ENCODE measurements at places on chromosomes 1 and 21.

DNA sequence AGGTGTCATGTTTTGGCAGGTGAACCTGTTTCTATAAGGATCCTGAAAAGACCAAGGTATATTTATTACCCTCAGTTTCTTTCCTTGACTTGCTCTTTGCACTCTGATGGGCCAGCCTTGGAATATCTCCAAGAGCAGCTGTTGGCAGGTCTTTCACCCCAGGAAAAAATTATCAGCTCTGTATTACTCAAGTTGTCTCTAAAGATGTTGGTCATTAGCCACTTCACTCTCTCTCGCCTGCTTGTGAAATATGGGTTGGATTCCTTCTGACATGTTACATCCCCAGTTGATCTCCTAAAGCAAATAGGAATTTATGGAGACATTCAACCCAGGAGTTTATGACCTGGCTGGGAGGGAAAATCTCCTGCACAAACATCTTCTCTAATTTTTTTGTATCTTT is 85.9 kb downstream of the KCNJ15 start:
- no peak for DNase-seq

DNA sequence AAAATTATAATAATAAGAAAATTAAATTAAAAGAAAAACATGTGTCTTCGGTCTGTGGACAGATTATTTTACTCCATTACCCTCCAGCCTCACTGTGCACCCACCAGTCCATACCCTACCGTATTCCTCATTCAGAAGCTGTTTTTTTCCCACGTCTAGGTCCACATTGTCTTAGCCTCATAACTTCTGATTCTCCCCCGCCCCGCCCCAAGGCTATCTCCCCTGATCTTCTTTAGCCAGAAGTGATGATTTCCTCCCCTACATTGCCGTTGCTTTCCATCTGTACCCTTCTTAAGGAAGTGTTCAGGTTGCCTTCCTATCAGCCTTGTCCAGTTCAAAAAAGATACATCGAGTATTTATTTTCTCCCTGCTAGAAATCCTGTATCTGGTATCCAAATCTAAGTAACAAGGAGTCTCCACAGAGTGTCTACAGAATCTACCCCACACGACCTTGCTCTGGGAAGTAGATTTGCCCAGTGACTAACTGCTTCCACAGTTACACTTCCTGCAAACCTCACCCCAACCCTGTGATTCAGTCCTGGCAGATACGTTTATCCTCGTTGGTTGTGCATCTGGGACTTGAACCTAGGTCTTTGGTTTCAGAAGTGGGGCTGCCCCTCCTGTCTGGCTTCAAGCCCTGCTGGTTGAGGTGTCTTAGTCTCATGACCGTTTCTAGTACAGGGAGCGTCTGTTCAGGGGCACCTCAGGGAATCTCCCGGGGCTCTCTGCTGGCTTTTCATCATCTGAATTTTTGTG is 470.2 kb downstream of the CAMTA1 start:
- DNase-seq = no peak

DNA sequence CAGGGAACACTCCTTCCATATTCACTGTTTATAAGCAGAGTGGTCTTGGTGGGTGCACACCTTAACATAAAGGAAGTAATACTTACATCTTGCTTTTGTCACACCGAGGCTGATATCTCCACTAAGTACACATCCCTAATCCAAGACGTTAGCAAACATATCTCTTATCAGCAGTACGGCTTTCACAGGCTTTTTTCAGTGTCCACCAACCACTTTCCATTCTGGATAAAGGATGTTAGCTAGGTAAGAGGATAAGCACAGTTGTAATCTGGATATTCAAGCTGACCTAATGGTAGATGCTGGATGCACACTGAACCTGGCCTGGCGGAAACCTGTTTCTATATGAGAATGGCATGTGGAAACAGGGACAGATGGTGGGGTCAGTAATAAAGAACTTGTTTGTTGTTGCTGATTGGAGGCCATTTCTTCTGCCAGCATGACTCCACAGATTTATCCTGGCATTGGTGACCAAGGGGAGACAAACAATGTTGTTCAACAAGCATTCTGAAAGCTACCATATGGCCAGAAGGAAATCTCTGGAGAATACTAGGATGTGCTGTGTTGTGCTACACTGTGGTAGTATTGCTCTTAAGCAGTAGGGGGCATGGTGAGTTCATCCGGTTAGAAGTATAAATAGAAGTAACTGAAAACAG is 416.4 kb downstream of the PTBP2 start:
- DNase-seq = no peak

DNA sequence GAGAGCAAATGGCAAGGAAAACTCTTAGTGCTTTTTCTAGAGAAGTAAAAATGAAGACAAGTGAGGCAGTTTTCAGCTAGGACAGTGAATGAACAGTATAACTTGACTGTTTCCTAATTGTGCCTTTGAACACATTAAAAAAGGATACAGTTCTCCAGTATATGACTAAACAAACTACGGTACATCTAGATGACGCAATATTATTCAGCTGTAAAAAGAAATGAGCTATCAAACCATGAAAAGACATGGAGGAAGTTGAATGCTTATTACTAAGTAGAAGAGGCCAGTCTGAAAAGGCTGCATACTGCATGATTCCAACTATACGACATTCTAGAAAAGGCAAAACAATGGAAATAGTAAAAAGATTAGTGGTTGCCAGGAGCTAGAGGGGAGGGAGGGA is 206.3 kb downstream of the SIPA1L2 start:
- DNase-seq = no peak

DNA sequence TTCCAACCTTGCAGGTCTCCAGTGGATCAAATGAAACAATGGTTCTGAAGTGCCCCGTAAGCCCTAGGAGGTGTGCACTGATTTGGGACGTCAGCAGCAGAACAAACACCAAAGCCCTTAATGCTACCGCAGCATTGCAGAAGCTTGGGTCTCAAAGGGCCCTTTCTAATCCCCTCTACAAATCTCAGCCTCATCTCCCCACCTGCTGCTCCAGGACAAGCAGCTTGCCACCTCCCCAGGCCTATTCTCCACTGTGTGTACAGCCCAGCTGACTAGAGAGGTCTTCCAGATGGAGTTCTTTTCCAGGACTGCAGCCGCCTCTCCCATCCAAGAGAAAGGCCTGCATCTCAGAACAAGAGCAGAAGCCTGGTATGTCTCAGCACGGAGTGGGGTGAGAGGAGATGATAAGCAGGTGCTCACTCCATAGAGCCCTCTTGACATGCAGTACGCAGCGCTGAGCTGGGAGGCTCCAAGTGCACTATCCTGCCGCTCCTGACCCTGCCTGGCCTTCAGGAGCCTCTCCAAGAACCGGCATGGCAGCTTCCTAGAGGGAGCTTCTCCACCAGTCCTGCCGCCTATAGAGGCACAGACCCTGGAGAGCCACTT is 46.3 kb downstream of the MRPL37 start:
- no peak for DNase-seq

- no peak for DNase-seq
Measured at GRCh38 chr1:184791550-184791900, 36.9 kb upstream of the EDEM3 start.

DNA sequence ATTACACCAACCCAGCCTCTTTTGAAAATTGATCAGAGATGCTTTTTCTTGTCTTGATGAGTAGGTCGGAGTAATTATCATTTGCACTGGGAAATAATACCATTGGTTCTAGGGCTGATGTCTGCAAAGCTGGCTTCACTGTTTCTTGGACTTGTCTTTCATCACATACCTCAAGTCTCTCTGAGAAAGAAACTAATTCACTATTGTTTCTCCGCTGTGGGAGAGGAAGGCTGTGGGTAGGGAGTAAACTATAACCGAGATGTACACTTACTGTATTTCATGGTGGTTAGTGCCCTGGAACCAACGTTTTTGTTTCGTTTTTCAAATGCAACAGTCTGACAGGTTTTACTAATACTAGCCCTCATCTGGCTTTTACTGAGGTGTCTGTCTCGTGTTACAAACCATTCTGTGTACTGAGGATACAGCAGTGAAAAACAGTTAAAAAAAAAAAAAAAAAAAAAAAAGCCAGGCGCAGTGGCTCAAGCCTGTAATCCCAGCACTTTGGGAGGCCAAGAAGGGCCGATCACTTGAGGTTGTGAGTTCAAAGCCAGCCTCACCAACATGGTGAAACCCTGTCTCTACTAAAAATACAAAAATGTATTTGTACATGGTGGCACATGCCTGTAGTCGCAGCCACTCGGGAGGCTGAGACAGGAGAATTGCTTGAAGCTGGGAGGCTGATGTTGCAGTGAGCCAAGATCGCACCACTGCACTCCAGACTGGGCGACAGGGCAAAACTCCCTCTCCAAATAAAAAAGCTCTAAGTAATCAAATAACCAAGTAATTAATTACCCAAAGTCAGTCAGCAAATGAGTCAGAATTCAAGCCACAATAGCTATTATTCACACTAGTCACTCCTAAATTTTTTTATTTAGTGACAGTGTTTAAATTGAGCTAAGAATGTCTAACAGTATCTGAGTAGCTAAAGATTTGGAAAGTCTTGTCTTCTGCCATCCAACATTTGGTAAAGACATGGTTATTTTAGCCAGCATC is 23.3 kb downstream of the TOMM20 start:
- no peak for DNase-seq

DNA sequence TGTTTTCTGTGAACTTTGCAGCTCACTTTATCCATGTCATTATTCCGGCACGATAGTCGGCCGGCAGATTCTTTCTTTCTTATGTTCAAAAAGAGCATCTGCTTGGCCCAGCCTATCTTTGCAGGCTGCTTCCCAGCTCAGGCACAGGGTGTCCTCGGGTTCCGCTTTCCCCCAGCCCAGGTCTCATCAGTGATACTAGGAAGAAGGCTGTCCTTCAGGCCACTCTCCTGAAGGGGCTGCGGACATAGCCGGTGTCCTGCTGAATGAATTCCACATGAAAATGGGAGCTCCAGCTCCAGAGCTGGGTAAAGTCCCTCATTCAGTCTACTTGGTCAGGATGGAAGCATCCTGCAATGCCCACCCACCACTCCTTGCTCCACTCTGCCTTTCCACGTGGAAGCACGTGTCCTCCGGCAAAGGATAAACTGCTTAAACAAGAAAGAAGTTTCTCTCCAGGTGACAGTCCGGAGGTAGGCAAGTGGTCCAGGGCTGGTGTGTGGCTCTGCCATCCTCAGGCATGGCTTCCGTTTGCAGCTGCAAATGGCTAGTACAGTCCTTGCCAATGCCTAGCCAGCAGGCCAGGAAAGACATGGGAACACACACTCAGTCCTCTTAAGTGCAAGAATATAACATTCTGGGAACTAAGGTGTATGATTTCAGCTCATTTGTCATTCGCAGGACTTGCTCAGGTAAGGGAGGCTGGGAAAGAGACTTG is 161.0 kb downstream of the TRIM33 start:
- no peak for DNase-seq

GRCh38 chr1:18187054-18187453 is 79.5 kb downstream of the IGSF21 start:
- DNase-seq = no peak

GRCh38 chr1:32219022-32219421 is 3.1 kb downstream of the TMEM234 start:
- no peak for DNase-seq

- no peak for DNase-seq
Measured at GRCh38 chr1:32362474-32363313, at the start of the genes FAM229A and TSSK3. FAM229A (minus strand) TSS chr1:32362485; CDS start chr1:32362091, 394 bp downstream. TSSK3 (plus strand) TSS chr1:32362539; CDS start chr1:32362702, 163 bp downstream.

DNA sequence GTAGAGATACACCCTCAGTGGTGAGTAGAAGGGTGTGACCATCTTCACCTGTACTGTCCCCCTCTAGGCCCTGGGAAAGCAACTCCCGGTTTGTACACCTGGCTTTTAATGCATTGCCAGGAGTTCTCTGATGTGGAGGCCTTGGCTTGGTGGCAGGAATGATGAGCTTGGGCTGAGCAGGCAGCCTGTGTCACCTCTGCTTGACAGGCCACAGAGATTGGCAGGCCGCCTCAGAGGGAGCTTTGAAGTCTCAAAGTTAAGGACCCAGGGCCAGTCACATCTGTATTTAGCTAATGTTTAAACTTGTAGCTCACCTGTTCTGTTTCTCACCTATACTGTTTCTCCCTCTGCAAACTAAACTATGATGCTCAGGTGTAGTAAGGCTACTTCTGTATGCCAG is 28.5 kb downstream of the HUNK start:
- no peak for DNase-seq

GRCh38 chr1:156659661-156659987 is 17.6 kb downstream of the NES start:
- no peak for DNase-seq

- DNase-seq = no peak
Measured at GRCh38 chr1:184598403-184599193, 156.1 kb downstream of the EDEM3 start.

DNA sequence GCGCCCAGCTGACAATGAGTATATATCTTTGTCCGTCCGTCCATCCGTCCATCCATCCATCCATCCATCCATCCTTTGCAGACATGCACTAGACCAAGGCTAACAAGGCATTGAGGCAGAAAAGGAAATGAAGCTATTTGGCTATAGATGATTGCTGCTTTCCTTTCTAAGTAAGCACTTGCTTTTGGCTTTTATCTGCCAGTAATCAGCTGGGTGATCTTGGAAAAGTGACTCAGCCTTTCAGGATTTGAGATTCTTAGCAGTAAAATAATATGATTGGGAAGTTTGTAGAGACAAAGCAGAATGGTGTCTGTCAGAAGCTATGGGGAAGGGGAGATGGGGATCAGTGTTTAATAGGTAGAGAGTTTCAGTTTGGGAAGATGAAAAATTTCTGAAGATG is 22.7 kb downstream of the ZFYVE9 start:
- DNase-seq = no peak

- no peak for DNase-seq
Measured at GRCh38 chr1:115529216-115529897, 112.4 kb upstream of the VANGL1 start.

DNA sequence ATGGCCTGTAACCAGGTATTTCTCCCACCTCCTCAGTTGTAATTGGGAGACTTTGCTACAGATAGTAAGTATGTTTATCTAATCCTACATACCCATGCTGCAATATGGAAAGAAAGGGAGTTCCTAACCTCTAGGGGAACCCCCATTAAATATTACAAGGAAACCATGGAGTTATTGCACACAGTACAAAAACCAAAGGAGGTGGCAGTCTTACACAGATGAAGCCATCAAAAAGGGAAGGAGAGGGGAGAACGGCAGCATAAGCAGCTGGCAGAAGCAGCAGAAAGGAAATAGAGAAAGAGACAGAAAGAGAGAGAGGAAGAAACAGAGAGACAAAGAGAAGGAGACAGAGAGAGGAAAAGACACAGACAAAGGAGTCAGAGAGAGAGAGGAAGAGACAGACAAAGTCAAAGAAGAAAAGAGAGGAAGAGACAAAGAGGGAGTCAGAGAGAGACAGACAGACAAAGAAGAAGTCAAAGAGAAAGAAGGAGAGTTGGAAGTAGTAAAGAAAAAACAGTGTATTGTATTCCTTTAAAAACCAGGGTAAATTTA is 142.9 kb downstream of the FASLG start:
- no peak for DNase-seq

DNA sequence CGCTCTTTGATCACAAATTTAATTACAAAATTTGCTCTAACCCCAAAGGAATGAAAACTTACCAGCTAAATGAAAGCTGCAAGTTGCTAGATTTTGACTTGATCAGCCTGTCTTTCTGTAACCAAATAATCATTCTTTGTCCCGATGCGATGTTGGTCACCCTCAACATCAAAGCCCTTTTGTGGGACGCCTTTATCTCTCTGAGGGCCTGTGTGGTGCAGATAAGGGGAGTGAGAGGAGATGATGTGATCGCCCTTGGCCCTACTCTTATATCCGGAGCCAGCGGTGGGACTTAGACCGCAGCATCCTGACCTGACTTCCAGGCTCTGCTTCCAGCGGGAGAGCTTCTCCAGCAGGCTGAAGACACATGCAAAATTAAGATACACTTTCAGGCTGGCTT is 19.3 kb upstream of the UMODL1 start:
- DNase-seq = no peak

Data from cerebellar nuclear complex (tissue), 1 donor.